Suprapubic skin (tissue), 4 donors: ENCODE measurements at places on chromosomes 12 and 14.

- DNase-seq: no peak
Observed at GRCh38 chr12:131350943-131351318, 360.0 kb upstream of the SFSWAP start.

DNA sequence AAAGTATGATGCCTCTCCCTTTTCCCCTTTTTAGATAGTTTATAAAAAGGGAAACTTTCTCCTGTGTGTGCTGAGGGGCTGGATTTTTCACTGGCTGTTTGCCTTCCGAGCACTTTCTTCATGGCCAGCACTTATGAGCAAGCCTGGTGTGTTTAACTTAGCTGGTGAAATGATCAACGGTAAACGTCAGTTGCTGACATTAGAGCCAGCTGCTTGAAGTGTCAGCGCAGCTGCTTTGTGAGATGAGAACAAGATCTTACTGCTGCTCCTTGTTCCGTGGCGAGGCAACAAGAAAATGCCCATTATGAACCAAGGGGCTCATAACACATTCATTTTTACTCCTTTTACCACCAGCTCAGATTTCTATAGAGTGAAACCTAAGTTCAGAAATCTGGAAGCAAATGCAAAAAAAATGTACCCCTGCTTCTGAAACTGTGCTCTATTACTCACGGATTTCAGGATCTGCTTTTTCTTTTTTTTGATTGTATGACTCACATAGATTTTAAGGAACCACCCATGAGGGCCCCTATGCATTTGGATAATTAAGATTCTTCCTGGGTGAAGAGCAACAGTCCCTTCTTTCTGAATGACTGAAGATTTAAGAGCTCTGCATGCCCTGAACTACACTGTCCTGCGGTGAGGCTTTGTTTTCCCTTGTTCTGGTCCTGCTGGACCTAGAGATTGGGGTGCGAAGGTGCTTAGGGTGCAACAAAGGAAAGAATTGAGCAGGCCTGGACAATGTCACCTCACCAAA lies 74.3 kb upstream of the CPM start:
- no peak for DNase-seq

GRCh38 chr12:127558361-127558760 lies 708.6 kb upstream of the TMEM132C start:
- DNase-seq: no peak

DNA sequence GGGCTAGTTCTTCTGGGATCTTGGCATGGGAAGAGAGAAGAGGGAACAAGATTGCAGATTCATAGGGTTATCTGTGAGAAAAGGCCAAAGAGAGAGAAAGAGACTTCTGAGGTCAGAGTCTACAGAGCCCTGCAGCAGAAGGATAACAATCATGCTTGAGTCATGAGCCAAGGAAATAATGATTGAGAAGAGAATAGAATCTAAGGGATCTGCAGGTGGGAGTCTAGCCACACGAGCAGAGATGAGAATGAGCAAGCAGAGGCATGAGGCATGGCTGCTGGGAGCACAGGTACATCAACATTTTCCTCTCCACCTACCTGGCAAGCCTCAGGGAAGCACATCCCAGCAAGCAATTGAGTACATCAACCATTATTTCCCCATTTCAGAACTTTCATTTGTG lies 303.7 kb downstream of the LRIG3 start:
- DNase-seq: no peak

DNA sequence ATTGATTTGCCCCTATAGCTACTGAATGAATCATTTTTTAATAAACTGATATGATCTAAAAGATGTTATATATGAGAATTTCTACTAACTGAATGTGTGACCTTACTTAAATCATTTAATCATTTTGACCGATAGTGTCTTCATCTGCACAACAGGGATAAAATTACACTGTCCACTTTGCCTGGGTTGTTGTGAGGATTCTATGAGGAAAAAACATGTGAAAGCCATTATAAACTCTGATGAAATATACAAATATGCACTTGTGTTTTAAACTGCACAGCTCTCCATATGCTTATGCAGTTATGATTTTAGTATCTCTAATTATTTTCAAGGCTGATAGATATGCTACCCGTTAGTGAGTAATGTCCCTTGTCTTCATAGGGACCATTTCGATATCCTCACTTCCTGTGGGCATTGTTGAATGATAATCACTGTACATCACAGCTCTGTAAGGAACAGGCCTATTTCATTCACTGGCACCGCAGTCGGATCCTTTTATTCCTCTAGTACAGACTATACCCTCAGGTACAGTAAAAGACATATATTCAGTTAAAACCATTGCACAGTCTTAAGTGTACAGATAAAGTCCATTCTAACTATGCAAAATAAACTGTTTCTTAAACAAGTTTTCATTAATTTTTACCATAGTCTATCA lies 88.7 kb upstream of the RAP1B start:
- no peak for DNase-seq

DNA sequence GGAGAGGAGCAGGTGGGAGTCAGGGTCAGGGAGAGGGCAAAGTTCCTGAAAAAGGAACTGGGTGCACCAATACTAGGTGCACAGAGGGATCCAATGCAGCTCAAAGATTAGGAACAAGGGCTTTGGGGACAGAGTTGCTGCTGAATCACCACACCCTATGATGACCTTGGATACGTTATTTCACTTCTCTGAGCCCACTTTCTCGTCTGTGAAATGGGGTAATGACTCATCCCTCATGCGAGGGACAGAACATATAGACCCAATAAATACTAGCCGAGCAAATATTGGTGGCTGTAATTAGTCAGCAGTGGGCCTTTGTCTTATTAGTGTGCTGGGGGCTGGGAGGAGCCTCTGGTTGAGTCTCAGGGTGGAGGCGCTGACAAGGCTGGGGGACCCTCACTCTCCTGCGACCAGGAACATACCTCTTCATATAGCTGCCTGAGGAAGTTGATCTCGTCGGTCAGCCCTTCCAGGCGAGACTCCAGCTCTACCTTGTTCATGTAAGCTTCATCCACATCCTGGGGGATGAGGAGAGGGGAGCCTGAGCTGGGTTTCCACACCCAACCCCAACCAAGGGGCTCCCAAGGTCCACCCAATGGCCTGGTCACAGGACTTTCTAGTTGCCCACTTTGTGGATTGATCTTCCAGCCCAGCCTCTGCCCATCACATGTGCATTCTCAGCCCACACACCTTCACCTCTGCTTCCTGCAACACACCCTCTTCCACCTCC lies 4.5 kb downstream of the KRT8 start:
- DNase-seq: no peak

DNA sequence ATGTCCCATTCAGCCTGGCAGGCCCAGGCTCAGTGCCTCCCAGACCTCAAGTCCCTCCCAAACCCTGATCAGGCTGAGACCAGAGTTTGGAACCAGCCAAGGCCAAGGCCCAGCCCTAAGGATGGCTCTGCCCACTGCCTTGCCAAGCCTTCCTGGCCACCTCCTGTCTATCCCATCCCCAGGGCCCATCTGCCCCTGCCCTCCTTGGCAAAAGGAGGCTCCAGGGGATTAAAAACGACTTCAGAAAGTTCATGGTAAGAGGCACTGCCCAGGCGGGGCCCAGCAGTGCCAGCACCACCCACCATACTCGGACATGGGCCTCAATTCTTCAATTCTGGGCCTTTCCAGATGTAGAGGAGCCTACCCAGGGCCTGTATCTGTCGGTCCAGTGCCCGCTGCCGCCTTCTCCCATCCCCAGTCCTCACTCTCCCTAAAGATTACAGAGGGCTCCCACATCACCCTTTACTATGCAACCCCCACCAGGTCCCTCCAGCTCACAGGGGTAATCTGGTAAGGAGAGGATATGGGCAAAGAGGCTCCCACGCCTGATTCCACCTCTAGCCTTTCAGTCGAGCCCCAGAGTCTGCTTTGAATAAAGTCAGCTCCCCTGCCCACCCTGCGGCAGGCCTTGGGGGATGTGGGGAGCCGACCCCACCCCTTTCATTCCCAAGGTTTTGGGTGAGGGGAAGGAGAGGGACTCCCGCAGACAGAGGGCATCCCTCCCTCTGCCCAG lies 932 bp downstream of the ADCY6 start:
- DNase-seq: no peak
